ENCODE measurements at places on chromosomes 11 and 22.

DNA sequence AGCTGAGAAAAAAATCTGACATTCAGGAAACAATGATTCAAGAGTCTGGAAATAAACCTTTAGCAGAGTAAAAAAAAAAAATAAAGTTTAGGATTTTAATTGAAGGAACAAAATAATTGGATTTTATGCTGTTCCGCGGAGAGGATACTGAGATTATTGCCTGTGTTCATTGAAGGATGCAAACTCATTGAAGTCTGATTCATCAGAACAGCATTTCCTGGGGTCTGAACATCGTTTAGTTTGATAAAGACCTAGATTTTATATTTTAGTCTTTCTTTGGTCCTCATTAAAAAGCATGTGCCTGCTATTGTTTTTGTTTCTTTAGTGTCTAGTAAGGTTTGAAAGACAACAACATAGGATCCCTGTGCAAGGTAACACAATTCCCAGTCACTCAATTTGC is 4.5 kb downstream of the TLCD5 start:
- DNase-seq, result no peak

DNA sequence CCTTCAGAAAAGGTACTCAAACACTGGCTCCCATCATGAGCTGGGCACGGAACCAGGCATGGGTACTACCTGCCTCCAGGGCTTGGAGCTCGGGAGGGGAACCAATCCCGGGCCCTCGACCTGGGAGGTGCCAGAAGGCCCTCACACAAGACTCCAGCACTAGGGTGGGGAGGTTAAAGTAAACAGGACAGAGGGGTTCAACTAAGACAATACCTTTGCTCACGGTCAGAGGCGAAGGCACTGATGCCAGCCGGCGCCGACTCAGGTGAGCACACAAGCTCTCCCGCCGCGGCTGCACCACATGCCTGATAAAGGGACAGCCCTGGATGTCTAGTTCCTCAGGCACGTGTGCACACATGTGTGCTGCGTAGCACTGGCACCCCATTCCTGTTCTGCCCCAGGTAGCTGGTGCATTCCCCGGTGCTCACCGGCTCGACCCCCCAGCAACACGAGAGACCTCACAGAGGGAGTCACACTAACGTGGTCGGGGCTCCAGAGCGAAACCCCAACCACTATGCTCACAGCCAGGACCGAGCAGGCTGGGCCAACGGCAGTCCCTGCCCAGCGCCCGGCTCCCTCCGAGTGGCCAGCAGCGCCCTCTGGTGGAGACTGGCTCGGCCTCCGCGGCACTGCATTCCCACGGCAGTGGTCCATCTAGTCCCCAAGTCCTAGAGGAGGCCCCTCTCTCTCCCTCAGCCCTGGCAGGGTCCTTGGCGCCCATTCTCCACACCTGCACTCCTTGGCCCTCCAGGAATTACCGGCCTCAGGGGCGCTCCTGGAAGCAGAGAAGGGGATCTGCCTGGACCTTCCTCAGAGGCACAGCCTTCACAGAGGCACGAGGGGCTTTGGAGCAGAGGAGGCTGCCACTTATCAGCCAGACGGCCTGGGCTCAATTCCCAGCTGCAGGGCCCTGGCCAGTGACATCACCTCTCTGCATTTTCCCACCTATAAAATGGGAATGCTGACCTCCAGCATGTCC is 28.8 kb upstream of the MOB2 start:
- DNase-seq, result peak; percentile 57

GRCh38 chr11:30426781-30427180 is 103.9 kb downstream of the ARL14EP start:
- DNase-seq, result no peak

DNA sequence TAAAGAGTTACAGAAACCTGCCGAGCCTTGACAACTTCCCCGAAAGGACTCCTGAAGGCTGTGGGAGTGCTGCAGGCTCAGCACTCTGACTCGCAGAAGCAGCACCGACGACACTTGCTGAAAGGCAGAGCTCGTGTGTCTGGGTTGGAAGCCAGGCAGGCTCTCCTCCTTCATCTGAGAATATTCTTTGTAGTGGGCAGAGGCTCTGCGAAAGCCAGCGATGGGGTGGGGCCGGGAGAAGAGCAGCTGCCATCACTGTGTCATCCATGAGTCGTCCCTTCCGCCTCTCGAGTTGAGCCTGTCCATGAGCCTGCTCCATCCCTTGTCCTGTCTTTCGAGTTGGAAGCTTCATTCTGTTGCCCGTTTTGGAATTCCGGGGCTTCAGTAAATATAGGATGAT is 11.9 kb downstream of the GLB1L2 start:
- no peak for DNase-seq

- no peak for DNase-seq
These were observed 11.8 kb upstream of the SWAP70 start for GRCh38 chr11:9651899-9652748.

GRCh38 chr11:46229230-46229629 is 48.2 kb upstream of the CREB3L1 start:
- no peak for DNase-seq

DNA sequence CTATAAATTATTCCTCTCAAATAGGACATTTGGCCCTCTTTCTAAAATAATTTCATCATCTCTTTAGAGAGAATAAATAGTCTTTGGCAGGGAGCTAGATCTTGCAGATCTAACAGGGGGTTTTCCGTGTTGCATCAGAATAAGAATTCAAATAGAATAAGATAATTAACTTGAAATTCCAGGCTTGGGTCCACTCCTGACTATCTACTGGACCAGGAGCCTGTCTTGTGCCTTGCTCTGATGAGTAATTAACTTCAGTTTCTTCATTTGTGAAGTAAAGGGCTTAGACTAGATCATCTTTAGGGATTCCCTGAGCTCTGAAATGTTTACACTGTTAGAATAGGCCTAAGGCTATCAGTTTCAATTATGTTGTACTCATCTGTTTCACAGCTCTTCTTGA is 23.5 kb upstream of the TMEM123 start:
- DNase-seq, result no peak

DNA sequence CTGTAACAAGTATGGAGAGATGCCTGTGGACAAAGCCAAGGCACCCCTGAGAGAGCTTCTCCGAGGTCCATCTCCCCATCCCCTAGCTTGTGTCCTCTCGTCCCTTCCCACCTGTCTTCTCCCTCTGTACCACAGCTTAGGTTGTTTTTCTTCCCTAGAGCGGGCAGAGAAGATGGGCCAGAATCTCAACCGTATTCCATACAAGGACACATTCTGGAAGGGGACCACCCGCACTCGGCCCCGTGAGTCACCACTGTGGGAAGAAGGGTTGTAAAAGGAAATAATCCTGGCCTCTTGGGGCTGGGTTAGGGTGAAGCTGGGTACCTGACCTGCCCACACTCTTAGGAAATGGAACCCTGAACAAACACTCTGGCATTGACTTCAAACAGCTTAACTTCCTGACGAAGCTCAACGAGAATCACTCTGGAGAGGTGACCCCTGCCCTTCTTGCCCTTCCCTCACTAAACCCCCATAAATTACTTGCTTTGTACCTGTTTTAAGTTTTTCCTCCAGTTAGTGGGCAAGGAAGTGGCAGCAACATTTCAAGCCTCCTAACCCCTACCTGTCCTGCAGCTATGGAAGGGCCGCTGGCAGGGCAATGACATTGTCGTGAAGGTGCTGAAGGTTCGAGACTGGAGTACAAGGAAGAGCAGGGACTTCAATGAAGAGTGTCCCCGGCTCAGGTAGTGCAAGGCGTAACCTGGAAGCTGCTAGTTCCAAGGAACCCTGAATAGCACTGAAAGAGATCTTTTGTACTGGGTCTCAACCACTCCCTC is 3.1 kb downstream of the TAF10 start:
- no peak for DNase-seq

GRCh38 chr11:24421766-24422165 is 75.1 kb upstream of the LUZP2 start:
- DNase-seq, result no peak

GRCh38 chr11:18280438-18281045 is 14.5 kb downstream of the SAA1 start:
- no peak for DNase-seq

DNA sequence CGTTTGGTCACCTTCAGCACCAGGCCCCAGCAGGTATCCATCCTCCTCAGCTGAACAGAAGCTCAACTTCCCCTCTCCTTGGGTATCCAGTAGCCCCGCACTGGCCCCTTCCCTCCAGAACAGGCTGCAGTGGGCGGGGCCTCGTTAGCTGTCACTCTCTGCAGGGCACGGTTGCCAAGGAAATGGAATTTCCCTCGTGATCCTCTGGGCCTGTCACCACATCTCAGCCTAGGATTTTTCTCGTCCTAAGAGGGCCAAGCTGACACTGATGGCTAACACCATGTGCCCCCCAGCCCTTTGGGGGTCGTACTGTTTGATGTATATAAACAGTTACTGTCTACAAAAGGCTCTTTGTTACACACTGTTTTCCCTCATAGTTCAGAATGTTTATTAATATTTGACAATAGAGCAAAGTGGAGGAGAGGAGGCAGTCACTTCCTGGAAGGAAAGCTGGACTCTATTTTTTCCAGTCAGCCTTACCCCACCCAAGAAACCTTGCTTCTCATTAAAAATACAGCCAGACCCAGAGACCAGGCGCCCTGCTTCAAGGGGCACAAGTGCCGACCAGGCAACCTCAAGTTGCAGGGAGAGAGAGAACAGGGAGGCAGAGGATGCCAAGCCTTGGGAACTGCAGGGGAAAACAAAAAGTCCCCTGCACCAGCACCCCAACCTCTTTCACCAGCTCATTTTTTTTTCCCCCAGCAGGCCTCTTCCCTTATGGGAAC is 44.5 kb downstream of the FEZ1 start:
- DNase-seq, result no peak

GRCh38 chr11:117546431-117547194 is 219.0 kb downstream of the CEP164 start:
- no peak for DNase-seq

DNA sequence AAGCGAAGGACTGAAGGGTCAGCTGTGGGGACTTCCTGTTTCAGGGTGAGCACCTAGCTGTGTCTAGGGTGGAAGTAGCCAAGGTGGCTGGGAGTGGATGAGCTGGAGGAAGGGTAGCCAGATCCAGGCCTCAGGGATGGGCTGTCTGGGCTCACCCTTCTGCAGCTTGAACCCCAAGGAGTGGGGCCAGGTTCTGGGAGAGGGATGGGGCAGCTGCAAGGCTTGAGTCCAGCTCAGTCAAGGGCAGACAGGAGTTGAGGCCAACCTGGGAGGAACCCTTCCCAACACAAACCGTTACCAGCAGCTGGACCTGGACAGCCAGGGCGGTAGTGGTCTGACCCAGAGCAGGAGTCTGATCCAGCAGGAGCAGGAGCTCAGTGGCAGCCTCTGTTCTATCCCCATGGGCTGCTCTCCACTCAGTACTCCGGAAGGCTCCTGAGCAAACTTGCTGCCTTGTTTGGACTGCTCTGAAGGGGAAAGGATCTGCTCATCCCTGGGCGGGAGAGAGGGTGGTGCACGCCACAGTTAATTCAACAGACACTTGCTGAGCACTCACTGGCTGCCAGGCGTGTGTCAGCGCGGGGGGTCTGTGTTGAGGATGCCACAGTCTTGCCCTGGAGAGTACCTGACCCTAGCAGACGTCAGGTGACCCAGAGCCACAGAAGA is 53.8 kb upstream of the THY1 start:
- no peak for DNase-seq

GRCh38 chr11:118342503-118343161 is at the start of gene CD3D:
TSS of gene CD3D (minus strand) at chr11:118342705. CDS start at chr11:118342607, 98 bp downstream.
- DNase-seq, result peak; percentile 74

GRCh38 chr22:31272522-31273446 is 19.5 kb downstream of the PIK3IP1 start:
- DNase-seq, result no peak

- no peak for DNase-seq
These were observed 6.3 kb downstream of the TNNI2 start for GRCh38 chr11:1845095-1845429.

DNA sequence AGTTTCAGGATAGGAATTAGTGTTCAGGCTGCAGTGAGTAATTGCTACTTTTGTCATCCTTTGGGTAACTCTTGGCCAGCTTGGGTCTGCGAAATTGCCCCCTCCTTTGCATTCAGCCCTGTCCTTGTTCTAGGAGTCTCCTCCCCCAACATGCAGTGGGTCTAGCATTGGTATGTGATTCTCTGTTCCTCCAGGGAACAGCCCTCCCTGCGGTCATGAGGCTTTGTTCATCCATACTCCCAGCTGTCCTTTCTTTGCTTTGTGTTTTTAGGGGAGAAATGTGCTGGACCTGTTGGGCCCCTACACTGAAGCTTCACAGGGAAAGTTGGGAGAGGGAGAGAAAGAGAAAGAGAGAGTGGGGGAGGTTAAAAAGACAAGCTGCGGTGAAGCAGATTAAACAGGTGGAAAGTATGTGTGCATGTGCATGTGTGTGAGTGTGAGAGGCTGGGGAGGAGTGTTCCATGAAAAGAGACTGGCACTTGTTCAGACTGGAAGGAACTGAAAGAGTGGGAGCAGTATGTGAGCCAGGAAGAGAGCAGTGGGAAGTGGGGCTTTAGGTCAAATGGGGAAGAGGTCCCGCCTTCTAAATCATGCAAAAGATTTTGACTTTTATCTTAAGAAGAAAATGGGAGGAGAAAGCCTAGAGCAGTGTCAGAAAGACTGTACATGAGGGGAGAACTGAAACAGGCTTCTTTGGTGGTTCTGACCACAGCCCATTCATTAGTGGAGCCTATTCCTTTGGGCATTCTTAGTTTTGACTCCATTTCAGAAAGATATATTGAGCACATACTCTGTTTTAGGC is 17.9 kb upstream of the SESN3 start:
- no peak for DNase-seq

GRCh38 chr22:41910050-41911000 is 4.5 kb downstream of the SHISA8 start:
- DNase-seq, result peak; percentile 48

DNA sequence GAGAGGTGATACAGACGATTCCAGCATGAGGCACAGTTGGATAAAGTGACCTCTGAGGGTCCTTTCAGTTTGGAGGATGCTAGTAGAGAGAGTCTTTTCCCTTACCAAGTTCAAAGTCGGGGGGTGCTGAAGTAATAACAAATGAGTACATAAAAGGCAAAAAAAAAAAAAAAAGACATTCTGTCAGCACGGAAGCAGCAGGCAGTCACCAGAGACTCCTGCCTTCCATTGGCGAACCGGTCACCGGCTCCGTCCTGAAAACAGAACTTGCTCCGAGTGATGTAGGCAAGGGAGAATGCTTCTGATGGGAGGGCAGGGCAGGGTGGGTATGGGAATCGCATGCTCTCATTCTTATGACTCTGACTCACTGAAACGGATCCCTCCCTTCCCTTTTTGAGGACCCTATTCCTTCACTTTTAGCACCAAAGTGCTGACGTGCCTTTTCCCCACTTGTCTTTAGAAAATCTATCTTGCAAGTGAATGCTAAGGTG is 65.9 kb downstream of the PRR5L start:
- DNase-seq, result no peak

- no peak for DNase-seq
These were observed 302.2 kb downstream of the AASDHPPT start for GRCh38 chr11:106379712-106380111.

DNA sequence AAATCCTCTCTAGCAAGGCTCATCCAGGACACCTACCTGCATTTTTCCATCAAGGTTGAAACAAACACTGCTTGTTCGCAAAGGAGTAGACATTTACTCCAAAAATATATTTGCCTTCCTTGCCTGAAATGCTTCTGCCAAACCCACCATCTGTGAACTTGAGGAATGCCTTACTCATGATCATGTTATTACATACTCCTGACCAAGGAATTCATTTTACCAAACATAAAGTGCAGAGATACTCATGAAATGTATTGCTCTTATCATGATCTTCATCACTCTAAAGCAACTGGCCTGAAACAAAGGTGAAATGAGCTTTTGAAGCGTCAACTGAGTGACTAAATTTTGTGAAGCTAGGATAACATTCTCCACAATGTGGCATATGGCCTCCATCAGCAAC is 243.1 kb upstream of the CCDC179 start:
- no peak for DNase-seq
